DMS79 treated with DMSO at 0.1 percent for 48 hours (cell line): ENCODE measurements at places on chromosomes 1 and 21.

DNA sequence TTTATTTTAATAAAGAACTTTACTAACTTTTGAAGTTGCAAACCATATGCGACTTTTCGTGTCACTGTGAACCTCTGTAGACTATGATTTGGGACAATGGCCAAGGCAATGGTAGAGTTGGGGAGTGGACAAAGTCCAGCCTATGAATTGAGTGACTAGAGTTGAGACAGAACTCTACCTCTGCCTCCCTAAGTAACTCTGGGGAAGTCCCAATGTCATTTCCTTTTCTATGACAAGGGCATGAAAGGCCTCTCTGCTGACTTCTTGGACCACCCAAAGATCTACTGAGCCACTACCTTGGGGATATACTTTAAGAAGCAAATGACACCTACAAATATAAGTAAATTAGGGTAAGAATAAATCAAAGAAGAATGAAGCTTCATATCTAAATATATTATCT lies 19.3 kb downstream of the BEND5 start:
- no peak for DNase-seq

DNA sequence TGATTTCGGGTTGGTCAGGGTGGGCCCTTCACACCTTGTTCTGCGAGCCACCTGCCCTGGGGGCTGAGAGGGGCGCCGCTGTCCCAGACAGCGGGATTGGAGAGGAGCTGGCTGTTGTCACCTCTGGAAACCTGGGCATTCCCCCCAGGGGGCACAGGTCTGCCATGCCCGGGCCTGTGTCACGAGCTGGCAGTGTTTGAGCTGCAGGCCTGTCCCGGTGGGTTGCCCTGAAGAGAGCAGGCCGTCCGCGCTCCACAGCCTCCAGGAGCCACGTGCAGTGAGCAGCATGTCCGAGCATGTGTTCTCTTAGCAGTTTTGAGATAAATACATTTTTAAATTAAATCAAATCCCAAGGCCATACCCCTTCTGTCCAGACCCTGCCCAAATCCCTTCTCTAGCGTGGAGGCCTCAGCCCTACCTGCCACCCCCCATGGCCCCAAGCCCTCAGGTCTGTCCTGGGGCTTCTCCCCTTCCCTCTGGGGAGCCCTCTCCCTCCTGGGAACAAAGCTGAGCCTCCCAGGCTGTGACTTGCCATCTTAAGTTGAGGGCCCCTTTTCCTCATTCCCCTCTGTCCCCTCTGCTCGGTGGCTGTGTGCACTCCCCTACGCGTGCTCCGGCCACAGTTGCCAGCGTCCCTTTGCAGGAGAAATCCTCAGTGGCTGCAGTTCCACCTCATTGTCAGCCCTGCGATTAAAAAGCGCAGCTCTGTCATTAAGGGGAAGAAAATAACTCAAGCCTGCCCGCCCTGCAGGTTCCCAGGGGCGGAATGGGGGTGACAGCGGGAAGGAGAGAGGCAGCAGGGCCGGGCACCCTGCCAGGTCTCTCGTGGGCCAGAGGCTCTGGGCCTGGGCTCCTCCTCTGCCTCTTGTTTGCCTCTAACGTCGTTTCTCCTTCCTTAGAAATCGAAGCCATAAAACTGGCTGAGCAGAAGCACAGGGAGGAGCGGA lies 26.6 kb downstream of the SLX9 start:
- DNase-seq, result peak; percentile 81

GRCh38 chr1:90161625-90162024 lies 166.7 kb downstream of the ZNF326 start:
- no peak for DNase-seq

DNA sequence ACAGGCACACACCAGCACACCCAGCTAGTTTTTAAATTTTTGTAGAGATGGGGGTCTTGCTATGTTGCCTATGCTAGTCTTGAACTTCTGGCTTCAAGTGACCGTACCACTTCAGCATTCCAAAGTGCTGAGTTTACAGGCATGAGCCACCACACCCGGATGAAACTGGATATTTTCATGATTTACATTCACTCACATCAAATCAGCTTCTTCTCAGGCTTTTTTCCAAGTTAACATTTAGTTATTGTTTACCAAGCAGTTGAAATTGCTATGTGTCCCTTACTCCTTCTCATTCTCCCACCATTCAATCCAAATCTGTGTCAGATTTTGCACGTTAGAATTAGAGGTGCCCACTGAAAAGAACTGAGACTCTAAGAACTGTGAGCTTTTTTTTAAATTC lies 18.4 kb downstream of the RIT1 start:
- DNase-seq, result no peak

DNA sequence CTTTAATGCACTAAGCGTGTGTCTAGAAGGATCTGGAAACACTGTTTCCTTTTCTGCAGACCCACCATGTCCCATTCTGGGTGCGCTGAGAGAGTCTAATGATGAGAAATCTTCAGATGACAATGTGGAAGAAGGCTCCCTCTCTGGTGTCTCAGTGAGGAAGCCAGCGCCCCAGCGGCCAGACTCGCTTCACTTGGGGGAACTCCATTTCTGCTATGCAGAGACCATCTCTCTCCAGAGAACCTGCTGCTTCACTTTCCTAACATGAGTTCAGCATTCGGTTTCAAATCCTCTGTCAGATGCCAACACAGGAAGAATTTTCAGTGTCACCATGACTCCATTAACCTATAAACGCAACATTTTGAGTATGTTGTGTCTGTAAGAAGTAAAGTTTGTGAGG lies 121.8 kb downstream of the SYF2 start:
- no peak for DNase-seq

DNA sequence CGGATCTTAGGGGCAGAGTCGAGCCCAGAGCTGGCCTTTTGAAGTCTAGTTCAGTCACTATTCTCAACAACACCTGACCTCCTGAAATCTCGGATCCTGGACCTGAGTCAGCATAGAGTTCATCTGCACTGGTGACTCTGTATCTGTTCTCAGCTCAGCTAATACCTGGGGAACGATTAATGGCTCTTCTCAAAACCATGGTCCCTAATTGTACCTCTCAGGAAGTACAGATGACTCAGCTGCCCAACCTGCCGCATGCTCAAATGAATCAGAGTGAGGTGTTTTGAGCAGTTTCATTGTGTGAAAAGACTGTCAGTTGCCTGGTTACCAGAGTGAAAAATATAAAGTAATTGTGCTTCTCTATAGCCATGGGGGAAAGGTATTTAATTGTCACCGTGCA lies 89.2 kb downstream of the SLC35F3 start:
- DNase-seq, result peak; percentile 13

GRCh38 chr1:6359216-6360116 lies 34.1 kb downstream of the ACOT7 start:
- DNase-seq, result peak; percentile 49

DNA sequence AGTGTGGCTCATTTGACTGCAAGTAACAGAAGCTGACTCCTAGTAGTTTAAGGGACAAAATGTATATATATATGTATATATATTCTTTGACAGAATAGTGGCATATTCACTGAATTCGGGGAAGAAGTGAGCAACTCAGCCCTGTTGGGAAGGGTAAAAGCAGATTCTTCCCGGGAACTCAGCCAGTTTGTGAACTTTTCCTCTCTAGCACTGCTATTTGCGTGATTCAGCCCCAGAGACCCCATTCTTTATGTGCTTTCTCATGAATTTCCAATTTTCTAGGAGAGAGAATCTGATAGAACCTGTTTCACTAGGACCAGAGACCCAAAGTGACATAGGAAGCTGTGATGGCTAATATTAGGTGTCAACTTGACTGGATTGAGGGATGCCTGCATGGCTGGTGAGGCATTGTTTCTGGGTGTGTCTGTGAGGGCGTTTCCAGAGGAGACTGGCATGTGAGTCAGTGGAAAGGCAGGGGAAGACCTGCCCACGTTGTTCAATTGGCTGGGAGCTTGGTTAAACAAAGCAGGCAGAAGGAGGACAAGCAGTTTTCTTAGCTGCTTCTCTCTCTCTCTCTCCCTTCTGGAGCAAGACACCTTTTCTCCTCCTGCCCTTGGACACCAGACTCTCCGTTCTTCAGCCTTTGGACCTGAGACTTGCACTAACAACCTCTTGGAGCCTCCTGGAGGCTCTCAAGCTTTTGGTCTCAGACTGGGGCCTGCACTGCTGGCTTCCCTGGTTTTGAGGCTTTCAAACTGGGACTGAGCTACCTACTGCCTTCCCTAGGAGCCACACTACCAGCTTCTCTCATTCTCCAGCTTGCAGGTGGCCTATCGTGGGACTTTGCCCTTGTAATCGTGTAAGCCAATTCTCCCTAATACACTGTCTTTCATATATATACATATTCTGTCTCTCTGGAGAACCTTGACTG lies 93.4 kb upstream of the KCNK1 start:
- DNase-seq, result no peak

- DNase-seq, result no peak
Measured at GRCh38 chr1:102776071-102776470, 332.3 kb downstream of the COL11A1 start.

DNA sequence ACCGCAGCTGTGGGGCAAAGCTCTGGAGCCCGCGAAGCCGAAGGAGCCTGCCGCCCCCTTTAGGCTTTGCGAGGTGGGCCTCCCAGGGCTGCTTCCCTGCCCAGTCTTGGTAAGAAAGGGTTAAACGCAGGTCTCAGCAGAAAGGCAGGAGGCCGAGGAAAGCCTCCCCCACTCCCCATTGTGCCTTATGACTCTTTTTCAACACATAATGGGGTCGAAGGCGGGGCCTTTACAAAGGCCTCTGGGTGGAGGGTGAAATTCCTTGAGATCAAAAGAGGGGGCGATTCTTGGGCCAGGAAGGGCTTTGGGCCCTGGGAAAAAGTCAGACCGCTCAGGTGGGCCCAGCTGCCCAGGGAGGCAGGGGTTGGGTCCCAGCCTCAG lies 880 bp downstream of the ALPL start:
- no peak for DNase-seq

DNA sequence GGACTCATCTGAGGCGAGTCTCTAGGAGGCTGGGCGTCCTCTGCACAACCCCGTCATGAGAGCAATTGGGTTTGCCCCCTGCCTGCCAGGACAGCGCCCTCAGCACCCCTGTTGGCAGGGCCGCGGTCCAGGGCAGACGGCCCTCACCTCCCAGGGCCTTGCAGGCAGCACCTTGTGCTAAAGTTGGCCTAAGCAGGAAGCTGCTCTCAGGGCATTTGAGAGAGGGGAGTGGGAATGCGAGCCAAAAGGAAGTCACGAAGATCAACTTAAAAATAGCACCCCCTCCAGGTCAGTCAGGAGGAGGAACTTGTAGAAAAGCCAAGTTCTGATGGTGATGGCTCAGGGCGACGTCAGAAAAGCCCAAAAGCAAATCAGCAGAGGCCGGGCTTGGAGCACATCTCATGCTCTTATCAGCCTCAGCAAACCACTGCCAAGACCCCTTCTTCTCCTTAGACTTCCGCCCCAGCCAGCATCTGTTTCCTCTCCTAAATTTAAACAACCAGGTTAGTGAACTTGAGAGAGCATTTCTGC lies 12.6 kb upstream of the ADORA3 start:
- peak; percentile 20 for DNase-seq

- peak; percentile 93 for DNase-seq
Measured at GRCh38 chr1:160097911-160098851, at the start of gene IGSF8. Gene IGSF8, minus strand, starts transcription at chr1:160098619. Its CDS starts 147 bp downstream, at chr1:160098472.

- no peak for DNase-seq
Measured at GRCh38 chr1:187143783-187144182, 315.0 kb downstream of the PLA2G4A start.

GRCh38 chr1:41493626-41494350 lies 9.3 kb upstream of the EDN2 start:
- DNase-seq, result no peak
